Nephron progenitor cell (in vitro differentiated cells): ENCODE measurements at places on chromosomes 7 and 10.

DNA sequence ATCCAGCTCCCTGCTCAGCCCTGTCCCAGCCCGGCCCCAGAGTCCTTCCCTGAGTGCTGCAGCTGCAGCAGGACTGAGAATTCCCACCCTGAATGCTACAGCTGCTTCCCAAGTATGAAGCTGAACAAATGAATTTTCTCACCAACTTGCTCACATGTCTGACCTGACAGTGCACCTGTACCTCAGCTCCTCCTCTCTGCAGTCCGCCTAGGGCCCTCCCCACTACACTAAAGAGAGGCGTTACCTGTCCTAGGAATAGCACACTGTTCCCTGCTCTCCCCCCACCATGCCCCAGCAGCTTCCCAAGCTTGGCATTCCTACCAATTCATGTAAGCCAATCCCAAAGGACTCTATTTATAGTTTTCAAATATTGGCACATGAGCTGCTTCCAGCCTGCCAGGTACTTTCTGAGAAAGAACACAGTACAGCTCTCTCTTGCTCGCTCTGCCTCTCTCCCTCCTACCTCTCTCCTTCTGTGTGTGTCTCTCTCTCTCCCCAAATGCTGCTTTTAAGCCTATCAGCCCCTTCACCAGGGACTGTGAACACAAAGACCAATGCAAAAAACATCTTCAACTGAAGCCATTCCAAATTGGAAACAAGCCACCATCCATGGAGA is 400.1 kb downstream of the TNS3 start:
- no peak for DNase-seq

- no peak for DNase-seq
Observed at GRCh38 chr10:52284416-52285013, 29.6 kb upstream of the DKK1 start.

DNA sequence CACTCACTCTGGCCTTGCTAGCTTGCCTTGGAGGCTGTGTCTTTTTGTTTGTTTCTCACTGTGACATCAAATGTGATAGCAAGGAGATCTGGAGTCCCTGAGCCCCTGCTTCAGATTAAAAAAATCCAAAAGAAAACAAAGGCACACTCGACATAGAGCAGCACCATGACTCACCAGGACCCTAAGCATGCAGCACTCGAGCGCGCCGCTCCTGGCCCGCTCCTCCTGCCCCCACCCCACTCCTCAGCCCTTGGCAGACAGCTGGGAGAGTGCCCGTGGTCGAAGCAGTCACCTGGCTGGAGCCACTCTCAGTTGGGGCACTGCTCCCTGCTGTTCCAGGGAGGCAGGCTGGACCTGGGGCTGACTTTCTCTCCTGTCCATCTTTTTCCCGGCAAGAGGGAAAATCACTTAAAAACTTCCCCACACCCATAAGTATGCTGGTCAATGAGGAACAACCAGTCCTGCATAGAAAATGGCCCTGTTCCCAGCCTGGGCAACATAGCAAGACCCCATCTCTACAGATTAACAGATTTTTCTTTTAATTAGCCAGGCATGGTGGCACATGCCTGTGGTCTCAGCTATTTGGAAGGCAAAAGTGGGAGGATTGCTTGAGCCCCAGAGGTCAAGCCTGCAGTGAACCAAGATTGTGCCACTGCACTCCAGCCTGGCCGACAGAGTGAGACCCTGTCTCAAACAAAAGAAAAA is 128.4 kb downstream of the PAXIP1 start:
- DNase-seq = no peak

- DNase-seq = no peak
Observed at GRCh38 chr7:88151119-88151790, 68.6 kb downstream of the SRI start.

- no peak for DNase-seq
Observed at GRCh38 chr10:61140765-61141392, 196.9 kb upstream of the RHOBTB1 start.

DNA sequence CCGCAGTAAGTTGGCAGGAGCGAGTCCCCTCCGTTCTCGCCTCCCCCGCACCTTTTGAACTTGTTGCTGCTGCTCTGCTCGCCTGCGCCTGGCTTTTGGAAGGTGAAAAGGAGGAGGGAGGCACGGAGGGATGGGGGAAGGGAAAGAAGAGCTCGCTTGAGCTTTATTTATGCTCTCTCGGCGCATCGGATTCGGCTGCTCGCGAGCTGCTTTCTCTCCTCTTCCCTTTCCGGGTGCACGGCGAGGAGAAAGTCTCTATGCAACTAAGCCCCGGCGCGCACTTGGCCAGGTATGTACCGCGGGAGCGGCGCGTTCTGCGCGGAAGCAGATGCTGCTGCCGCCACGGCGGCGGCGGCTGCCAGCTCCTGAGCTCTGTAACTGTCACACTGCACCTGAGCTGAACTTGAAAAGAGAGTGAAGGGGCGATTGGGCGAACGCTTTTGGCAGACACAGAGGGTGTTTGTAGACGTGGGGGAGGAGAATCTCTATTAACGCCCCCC is 551 bp downstream of the KCND2 start:
- DNase-seq = peak; percentile 63

- DNase-seq = no peak
Observed at GRCh38 chr7:33654676-33655075, 250.7 kb upstream of the BMPER start.

- DNase-seq = no peak
Observed at GRCh38 chr7:135815033-135815432, 66.4 kb upstream of the FAM180A start.

DNA sequence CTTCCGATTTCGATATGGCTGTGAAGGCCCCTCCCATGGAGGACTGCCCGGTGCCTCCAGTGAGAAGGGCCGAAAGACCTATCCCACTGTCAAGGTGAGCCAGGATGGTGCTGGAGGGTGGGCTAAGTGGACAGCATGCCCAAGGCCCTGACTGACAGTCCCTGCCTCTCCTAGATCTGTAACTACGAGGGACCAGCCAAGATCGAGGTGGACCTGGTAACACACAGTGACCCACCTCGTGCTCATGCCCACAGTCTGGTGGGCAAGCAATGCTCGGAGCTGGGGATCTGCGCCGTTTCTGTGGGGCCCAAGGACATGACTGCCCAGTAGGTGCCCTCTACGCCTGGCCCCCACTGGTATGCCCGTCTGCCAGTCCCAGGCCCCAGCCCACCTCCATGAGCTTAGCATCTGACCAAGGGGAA is 1.2 kb downstream of the NFKB2 start:
- DNase-seq = no peak

DNA sequence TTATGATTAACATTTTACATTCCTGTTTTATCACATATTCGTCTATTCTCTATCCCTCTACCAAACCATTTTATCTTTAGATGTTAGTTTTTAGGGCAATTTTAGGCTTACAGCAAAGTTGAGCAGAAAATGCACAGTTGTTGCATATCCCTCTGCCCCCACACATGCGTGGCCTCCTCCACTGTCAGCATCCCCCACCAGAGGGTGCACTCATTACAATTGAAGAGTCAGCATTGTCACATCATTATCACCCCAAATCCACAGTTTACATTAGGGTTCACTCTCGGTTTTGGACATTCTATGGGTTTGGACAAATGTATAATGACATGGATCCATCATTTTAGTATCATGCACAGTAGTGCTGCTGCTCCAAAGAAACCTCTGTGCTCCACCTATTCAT is 86.4 kb downstream of the WDR37 start:
- DNase-seq = no peak

DNA sequence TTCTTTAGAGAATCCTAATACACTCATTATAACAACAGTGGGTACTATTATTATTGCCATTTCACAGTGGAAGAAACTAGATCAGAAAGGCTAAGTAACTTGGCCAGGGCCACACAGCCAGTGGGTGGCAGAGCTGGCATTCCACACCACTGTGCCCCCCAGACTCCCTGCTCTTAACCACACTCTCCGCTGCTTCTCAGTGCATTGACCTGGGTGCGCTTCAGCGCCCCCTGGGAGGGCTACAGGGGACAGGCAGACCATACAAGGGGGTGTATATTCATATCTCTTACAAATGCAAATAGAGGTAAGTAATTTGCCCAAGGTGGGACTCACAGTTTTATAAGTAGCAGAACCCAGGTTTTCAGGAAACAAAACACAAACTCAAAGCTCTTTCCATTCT is 77.0 kb upstream of the NMT2 start:
- DNase-seq = no peak

- DNase-seq = no peak
Observed at GRCh38 chr10:73494213-73494612, 1.6 kb downstream of the PPP3CB start.

GRCh38 chr7:22697876-22698606 is 29.0 kb upstream of the IL6 start:
- DNase-seq = no peak

DNA sequence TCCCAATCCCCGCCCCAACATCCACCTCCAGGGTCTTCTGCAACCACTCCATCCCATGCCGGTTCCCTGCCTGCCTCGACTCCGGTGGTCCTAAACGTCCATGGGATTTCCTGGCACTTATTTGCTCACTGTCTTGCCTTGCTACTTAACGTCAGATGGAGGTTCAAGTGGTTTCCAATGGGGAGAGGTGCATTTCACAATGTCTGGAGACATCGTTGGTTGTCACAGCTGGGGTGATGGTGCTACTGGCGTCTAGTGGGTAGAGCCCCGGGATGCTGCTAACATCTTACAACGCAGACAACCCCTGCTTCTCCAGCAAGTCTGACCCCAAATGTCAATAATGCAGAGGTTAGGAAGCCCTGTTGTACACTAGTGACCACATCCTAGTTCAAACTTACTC is 82.9 kb upstream of the ANLN start:
- no peak for DNase-seq

DNA sequence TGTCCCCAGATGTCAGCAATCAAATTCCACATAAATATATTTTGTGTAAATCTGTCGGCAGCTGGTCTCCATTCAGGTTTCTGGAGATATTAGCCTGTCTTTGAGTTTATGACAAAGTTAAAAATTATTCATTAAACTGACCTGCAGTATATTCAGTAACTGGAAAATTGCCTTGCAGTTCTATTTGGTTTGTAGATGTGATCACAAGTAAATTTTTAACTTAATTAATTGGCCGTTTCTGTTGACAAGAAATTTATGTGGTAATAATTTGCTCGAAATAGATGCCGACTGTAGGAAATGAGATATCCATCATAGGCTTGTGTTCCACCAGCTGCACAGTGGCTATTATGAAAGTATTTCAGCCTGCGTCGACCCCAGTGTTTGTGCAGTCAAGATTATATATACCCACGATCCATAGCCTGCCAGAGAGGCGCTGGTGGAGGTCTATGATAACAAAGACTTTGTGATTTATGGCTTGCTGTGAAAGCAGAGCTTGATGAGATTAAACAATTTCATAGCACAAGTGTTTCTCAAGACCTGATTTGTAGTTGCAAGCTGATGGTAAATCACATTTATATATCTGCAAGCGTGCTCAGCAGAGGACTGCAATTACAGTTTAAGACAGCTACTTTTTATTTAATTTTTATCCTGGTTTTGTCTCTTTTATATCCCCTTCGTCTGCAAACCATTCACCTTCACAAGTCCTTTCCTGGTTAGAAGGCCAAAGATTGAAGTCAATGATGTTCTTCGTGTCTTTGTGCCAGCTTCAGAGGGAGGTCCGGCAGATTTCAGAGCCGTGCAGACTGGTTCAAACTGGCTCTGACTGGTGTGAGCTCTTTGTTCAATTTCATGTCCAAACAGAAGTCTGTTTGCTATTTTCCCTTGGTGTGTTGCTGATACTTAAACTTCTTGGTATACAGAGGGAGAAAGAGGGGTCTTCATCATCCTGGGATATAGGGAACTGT is 850.9 kb downstream of the LRMDA start:
- DNase-seq = no peak

DNA sequence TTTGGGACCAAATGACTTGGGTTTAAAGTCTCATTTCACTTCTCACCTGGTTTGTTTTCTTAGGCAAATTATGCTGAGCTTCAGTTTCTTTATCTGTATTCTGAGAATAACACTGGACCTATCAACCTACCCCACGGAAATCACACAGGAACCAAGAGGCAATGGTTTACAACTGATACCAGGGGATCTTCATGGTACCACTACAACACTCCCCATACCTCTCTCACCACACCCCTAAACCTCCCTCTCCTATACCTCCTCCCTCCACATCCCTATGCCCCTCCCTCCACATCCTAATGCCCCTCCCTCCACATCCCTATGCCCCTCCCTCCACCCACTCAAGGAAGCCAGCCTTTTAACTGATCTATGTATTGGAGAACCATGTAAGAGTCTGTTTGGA is 9.9 kb downstream of the FAM204A start:
- no peak for DNase-seq

DNA sequence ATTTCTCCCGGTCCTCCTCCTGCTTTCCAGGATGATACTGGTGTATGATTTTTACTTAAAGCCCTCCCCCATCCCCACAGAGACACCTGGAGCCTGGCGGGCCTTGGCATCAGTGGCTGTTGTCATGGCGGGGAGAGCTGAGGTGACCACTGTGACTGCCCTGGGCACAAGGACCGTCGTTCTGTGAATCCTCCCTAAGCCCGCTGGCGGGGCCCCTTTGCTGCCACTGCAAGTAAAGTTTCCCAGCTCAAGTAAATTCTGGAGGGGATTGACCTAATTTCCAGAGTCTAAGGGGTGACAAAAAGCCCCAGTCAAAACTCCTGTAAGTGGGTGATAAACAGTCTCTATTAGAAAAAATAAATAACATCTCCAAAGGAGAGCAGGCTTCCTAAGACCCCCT is 393.2 kb upstream of the PODXL start:
- no peak for DNase-seq

DNA sequence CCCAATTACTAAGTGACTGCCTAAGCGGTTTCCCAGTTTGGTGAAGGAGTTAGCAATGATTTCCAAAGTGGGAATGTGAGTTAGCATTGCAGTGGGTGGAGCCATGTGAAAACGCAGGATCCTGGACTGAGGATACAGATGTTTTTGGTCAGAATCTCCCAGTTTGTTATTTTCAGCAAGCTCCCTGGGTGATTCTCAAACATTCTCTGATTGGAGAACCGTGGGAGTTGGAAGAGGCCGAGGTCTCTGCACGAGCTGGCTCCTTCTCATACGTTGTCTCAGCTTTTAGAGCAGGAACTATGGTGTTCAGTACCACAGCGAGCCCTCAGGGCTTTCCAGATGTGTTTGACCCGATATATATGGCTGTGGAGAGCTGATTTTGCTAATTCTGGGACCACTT is 396.5 kb upstream of the NPVF start:
- DNase-seq = no peak

- DNase-seq = no peak
Observed at GRCh38 chr7:150874401-150875198, 22.3 kb downstream of the AOC1 start.

DNA sequence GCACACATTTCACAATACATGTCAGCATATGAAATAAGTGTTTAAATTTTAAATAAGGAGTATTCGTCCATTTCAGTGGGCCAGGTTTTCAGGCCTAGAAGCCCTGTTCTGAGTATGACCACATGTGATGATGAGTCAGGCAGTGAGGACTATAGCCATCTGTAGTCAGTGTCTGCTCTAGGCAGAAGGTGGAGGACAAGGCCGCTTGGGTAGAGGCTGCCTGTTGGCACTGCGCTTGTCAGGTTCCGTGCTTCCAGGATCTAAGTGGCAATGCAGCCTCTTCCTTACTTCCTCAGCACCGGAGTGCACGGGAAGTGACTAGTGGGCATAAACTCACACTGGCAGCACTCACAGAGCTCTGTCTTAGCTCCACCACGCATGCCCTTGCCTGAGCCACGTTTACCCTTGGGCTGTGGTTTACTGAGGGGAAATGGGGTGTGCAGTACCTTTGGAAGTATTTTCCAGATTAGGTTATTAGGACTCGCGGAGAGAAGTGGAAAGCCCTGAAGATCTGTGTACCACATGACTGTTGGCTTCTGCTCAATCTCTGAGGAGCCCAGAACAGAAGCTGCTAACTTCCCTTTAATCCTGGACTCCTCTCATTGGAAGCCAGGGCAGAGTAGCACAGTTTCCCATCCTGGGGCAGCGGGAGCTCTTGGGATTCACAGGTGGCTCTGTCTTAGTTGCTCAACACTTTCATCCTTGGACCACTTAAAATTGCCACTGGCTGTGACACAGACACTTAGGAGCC is 87.5 kb upstream of the GJD4 start:
- no peak for DNase-seq
